ENCODE measurements at places on chromosomes 7 and 10.

- no peak for DNase-seq
Measured at GRCh38 chr7:94240902-94241301, 153.8 kb upstream of the COL1A2 start.

DNA sequence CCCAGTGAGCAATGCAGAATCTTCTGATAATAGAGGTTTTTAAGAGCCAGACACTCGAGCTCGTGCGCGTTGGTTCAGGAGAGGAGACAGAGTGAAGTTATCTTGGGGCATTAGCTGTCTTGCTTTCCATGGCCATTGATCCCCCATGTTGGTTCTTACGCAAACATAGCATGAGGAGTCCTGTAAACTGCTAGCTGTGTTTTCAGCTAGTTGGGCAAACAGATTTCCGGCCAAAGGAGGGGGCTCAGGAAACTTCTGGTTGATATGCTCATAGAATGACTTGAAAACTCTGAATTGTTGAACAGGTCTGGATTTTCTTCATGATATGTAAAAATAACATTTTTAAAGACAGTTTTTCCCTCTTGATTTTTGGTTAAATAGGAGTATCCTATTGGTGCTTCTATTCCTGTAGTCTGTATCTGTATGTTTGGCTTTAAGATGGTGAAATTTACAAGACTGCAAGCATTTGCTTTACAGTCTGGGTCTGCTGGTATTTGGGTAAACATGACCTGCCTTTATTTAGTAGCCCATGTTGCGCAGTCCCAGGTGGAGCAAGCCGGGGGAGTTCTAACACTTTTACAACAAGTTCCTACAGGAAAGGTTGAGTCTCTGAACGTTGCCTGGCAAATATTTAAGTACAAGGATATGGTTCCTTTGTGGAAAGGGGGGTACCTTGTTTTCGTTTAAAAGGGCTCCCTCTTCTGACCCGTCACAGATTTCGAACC, 218.4 kb upstream of the KCND2 start:
- DNase-seq: no peak

GRCh38 chr7:116212869-116213268, 2.5 kb downstream of the TES start:
- DNase-seq: no peak

GRCh38 chr10:63799521-63800300, 278.5 kb downstream of the REEP3 start:
- DNase-seq: no peak

DNA sequence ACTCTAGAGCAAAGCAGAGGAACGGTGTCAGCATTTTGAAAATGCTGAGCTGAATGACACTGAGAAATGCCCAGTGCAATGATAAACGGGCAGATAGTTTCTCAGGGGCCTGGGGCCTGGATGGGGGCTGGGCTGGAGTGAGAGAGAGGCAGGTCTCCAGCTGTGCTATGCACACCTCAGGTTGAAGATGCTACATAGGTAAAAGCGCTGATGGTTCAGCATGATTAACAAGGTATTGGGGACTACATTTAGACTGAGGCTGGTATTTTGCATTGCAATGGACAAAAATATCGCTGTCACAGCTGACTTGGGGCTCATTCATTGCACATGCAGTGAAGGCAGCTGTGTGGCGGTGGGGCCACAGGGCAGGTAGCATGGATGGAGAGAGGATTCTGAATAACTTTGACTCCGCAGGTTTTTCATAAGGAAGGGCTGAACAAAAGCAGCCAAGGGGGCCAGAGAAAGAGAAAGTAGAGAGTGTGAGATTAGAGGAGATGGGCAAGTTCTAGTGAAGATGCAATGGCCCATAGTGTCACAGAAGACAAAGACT, 290.8 kb upstream of the ZNF32 start:
- DNase-seq: peak; percentile 28

GRCh38 chr10:28949005-28950004, 272.0 kb downstream of the BAMBI start:
- DNase-seq: no peak

DNA sequence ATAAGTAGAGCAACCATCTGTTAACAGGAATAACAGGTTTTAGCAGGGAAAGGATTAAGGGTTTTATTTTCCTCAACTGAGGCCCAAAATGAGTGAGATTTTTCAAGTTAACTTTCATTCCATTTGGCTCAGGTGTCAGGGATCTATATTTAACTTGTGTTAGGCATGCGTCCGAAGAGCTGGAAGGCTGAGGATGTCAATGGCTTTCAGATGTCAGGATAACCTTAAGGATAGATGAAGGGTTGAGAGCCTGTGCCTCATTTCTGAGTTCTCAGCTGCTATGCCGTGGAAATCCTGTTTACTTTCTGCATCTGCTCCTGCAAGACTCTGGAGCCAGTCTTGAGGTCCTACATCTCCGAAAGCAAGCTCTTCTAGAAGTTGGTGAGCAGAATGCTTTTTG, 36.4 kb upstream of the CD36 start:
- no peak for DNase-seq

- no peak for DNase-seq
Measured at GRCh38 chr7:45514944-45515343, 59.2 kb upstream of the ADCY1 start.

- DNase-seq: no peak
Measured at GRCh38 chr10:45154502-45154901, 153.8 kb downstream of the ZNF22 start.

DNA sequence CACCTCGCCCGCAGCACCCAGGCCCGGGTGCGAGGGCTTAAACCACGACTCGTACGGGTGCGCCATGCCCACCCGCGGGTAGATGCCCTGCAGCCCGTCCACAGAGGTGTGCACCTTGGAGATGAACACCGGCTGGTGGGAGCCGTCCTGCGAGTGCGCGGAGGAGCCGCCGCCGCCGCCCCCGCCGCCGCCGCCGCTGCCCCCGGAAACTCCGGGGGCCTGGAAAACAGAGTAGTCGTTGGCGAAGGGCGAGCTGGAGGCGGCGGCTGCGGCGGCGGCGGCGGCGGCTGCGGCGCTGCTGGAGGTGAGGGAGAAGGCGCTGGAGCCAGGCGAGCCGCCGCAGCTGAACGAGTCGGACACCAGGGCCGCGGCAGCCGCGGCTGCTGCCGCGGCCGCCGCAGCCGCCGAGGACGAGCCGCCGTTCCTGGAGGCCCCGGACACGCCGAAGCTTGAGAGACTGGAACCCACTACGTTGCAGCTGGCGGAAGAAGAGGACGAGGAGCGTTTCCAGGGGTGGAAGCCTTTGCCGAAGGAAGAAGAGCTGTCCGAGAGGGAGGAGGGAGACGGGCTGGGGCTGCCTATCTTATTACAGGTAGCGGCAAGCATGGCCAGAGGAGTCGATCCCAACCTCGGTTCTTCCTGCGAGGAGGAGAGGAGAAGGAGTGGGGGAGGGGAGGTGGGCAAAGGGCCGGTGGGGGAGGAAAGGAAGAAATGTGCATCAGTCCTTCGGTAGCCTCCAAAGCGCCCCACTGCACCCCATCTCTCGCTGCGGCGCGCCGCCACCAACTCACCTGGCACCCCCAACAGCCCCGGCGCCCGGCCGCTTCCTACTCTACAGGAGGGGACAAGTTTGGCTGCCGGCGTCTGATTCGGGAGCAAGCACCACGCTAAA, 1.3 kb downstream of the SP8 start:
- DNase-seq: peak; percentile 82

DNA sequence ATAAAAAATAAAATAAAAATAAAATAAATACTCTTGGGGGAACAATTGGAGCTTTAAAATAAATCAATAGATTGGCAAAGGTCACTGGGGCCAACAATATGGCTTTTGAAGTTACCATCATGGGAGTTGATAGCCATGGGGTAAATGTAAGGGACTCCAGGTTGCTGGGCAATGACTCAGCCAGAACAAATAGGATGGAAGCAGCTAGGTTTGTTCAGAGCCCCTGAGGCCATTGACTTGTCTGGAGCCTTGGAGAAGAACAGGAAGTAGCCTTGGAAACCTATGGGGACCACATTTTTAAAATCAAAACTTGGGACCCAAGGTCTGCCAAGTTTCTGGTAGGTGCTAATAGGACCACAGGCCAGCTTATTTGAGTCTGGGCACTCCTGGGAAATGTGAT, 20.2 kb upstream of the FRA10AC1 start:
- no peak for DNase-seq

DNA sequence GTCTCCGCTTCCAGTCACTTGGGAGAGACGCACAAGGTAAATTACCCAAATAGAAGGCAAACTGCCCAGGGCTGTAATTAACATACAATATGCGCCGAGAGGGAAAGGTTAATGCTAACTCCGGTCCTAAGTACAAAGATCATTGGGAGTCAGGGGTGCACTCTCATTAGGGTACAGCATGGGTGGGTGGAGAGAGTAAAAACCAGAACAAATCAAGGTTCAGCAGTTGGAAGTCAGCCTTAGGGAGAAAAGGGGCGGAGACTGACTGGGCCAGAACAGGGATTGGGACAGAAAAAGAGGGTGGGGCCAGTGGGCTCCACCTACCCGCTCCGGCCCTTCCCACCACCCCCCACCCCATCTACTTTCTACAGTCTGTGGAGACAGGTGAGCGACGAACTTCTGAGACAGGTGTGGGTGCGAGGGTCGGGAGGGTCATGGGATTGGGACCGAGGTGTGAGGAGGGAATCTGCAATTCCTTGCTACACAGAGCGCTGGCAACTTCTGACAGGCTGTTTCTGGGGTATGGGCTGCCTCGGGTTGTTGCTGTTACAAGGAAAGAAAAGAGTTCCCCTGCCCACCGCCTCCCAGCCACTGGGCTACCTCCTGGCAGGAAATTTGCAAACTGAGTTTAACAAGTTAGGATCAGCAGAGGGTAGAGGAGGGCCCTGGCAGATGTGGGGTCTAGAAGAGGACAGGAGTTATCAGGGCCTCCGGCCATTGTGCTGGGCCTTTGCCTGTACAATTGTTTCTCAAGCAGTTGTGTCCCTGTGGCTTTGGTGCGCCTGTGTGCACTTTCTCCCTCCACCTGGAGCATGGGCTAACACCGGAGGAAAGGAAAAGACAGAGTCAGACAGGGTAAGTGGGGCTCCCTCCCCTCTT, at the start of gene TMEM139:
Gene TMEM139 (plus strand): TSS at position 368 of the 879 bp plus-strand sequence. CDS start 1,000 bp downstream, outside the sequence.
- no peak for DNase-seq

DNA sequence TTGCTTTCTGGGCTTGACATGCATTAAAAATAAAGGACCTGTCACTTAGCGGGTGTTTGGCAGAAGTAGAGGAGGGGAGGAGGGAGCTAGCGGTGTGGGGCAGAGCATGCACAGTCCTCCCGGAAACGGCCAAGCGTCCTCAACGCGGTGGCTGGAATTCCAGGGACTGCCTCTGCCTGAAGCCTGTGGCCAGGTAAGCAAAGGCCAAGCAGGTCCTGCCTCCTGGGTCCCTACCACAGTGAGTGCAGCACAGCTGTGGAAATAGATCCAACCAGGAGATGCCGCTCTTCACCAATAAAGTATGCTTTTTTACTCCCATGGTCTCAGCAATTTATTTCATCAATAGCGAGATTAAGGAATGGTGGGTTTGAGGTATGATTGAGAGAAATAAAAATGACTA, 323.4 kb downstream of the WDR37 start:
- DNase-seq: no peak

- peak; percentile 62 for DNase-seq
Measured at GRCh38 chr7:73851410-73852338, 9.3 kb upstream of the TMEM270 start.

DNA sequence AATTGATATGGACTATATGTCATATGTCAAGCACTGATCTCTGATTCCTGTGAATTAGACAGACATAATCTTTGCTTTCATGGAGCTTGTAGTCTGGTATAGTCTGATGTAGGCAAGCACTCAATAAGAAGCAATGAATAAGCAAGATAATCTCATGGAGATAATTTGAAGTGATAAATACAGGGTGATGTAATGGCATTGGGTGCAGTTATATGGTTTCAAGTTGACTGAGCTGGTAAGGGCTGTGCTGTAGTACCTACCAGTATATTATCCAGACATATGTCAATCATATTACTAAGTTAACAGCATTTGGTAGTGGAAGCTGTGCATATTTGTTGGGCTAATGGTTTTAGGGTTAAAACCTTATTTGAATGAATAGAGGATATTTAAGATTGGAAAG, 117.5 kb upstream of the PRPS1L1 start:
- DNase-seq: no peak

DNA sequence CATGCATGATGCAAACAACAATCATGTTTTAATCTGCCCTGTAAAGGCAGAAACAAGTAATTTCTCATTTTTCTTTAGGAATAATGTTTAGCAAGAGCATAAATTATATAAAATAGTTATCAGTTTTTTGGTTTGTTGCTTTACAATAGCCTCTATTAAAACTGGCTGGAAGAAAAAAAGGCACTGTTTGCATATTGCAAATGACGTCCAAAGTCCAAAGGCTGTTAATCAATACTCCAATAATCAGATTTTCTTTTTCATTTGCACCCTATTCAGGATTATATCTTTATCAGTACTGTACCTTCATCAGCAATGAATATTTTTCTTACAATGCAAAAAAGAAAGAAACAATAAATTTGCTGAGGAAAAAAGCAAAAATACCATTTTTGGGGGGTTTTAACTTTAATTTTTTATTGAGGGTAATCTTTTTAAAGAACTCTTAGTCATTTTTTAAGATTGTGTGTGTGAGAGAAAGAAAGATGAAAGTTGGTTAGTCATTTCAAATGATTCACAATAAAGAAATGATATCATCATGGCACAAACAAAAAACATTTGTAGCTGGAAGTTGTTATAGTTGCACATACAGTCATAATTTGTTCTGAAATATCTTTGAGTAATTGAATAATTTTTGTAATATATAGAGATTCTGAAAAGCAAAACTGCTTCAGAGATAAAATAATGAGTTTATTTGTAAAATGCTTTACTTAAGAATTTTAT, 44.4 kb upstream of the AKR1C2 start:
- DNase-seq: no peak

DNA sequence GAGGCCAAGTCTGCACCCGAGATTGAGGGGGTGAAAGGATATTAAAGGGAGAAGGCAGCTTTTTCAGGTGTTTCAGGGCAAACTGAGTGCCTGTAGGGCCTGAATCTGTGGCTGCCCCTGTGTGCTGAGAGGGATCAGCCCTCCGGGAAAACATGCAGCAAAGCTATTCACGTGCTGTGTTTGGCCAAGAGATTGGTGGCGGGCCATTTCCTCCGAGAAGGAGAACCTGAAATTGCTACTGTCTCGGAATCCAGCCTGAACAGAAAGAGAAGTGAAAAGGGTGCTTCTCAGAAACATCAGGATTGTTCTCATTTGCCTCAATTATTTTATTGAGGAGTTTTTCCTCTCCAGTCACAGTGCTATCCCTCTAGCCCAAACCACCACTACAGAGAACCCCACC, 16.0 kb downstream of the GIMAP5 start:
- no peak for DNase-seq

- no peak for DNase-seq
Measured at GRCh38 chr7:24505968-24506367, 67.3 kb upstream of the PALS2 start.

- DNase-seq: no peak
Measured at GRCh38 chr10:16527452-16527851, 5.8 kb upstream of the C1QL3 start.

DNA sequence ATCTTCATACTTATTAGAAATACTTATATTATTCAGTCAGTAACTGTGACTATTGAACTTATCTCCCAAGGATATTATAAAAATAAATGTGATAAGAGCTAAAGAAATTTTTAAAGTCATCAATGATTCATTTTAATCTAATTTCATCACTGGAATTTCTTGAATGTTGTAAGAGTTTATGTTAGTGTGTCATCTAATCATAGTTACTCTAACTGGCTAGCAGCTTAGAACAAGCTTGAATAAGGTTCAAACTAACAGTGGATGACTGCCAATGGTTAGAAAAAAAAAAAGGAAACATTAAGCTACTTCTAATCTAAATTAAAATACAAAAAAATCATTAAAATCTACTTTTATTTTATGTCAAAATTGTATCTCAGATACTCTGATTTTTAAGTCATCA, 1066.3 kb downstream of the CNTNAP2 start:
- DNase-seq: no peak
